NCI-H1092 treated with DMSO at 0.1 percent for 48 hours (cell line): ENCODE measurements at places on chromosomes 6 and 20.

DNA sequence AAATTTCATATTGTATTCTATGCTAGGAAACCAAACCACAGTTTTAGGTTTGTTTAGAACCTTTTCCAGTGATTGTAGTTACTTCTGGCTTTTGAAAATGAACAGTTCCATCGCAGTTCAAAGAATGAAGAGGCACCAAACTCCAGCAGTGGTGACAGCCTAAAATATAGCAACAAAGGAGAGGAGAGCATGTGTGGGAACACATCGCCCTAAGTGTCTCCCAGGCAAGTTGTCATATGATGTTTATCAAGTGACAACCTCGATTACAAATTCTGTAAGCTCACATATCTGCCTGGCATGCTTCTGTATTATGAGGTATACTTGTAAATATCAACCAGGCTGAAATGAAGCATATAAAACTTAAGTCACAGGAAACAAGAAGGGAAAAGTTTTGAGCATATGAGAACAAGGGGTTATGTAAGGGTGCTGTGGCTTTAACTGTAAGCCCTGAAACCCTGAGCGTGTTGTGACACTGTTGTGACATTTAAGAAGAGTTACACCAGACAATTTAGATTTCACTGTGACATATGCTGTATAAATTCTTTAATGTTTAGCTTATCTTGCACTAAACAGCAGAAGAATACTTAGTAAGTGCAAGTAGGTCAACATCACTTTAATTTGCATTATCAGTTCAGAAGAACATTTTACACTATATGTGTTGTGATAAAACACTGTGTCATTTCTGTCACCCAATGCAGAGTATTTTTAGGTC is 29.1 kb upstream of the FBXL4 start:
- DNase-seq, result no peak

- no peak for DNase-seq
Measured at GRCh38 chr6:13226071-13226470, 102.3 kb downstream of the TBC1D7 start.

GRCh38 chr20:22525069-22525820 is 59.1 kb downstream of the FOXA2 start:
- no peak for DNase-seq

GRCh38 chr6:85579581-85579980 is 14.1 kb downstream of the SNX14 start:
- no peak for DNase-seq

- DNase-seq, result no peak
Measured at GRCh38 chr6:109795994-109796555, 105.0 kb downstream of the FIG4 start.

GRCh38 chr6:106490030-106490429 is 129.5 kb downstream of the CRYBG1 start:
- DNase-seq, result no peak

DNA sequence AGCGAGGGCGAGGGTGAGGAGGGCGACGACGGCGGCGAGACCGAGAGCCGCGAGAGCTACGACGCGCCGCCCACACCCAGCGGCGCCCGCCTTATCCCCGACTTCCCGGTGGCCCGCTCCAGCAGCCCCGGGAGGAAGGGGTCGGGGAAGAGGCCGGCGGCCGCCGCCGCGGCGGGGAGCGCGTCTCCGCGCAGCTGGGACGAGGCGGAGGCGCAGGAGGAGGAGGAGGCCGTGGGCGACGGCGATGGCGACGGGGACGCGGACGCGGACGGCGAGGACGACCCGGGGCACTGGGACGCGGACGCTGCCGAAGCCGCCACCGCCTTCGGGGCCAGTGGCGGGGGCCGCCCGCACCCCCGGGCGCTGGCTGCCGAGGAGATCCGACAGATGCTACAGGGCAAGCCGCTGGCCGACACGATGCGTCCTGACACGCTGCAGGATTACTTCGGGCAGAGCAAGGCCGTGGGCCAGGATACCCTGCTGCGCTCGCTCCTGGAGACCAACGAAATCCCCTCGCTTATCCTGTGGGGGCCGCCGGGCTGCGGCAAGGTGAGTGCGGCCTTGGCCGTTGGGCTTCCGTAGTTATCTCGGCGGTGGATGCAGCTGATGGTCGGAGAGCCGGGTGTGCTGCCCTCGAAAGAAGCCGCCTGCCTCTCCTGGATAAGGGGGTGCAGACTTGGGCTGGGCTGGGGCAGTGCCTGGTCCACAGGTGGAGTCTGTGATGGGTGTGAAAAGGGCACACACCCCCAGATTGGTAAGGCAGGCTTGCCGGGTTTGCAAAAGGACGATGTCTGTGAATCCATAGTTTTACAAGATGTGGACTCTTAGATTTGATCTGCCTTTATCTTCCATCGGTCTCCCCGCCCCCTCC is 938 bp downstream of the WRNIP1 start:
- no peak for DNase-seq

DNA sequence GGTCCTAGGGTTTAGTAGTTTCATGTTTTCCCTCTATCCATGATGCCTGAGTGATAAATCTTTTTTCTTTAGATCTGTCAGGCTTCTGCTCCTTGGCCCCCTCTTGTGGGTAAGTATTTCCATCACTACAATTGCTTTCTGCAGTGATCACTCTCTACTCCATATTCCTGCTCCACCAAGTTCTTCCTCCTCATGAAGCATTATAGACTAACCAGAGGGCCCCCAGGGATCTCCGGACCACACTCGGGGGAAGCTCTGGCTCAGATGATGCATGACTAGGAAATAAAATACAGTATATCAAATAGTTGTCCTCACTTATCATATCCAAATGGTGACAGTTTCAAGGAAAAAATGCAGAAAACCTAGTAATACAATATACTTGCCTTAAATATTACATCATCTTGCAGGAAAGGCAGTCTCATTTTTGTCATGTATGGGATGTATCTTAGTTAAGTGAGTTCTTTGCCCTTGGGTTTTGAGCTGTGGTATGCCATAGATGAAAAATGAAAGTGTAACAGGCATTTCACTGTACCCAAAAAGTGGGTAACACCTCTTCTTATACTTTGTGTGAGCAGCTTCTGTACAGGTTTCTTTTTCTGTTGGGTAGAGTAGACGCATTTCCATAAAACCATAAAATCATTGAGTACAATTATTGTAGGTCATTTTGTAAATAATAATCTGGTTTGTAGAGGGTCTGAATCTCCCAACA is 200.9 kb upstream of the EYA4 start:
- DNase-seq, result no peak

- no peak for DNase-seq
Measured at GRCh38 chr6:84019141-84019841, 14.3 kb upstream of the MRAP2 start.

- no peak for DNase-seq
Measured at GRCh38 chr6:82095091-82095490, 152.5 kb downstream of the IBTK start.

DNA sequence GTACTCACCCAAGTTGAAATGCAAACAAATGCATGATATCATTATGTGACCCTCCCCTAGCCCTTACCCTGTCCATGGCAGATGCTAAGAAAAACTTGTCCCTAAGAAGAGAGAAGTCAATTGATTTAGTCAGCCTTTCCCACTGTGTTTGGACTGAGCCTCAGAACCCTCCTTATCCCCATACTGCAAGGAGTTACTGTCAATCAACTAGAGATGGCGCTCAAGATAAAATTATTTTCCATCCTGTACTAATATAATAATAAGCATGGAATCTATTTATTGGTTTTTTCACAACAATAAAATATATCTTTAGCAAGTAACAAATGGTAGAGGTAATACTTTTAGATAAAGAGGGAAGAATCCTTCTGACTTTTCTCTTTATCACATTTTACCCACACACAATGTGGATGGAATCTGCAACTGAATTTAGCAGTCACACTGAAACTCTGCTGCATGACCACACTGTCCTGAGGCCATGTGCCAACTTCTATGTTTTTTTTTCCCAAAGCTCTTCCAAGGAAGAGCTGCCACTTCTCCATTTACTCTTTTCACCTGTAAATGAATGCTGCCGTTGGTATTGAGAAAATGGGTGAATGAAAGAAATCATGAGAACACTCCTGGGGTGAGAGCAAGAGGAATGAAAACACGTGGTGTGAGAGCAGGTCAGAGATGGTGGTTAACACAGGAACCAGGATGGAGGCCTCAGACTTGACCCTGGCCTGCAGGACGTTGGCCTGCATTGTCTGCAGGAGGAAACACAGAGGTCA is 10.5 kb downstream of the NT5E start:
- DNase-seq, result no peak

DNA sequence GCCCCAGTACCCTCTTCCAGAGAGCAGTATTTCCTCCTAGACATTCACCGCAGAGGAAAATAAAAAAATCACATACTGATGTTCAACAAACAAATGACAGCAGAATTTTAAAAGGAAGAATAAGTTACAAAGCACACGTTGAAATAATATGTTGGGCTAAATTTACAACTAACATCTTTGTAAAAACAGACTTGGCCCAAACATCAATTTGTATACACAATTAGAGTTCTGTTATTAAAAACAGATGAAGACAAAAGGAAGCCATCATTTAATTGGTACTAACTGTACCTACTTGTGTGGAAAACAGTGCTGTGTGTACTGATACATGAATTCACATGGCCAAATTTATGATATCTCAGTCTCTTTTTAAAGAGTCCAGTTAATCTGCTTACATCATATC is 46.3 kb downstream of the KIF6 start:
- DNase-seq, result no peak

DNA sequence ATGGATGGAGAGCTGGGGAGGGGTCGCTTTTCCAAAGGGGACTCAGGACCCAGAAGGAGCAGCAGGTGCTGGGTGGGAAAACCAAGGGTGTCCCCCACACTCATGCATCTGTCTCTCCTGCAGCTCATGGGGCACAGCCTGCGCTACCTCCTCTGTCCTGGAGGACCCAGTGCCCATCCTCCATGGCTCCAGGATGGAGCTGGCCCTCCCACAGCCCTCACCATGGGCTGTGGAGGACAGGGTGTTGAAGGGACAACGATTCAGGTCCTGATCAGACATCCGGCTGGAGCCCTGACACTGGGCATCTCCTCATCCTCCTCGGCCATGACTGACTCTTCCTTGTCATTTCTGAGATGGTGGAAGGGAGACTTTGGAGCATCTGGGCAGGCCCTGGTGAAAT is 97.9 kb upstream of the SULF2 start:
- no peak for DNase-seq

- no peak for DNase-seq
Measured at GRCh38 chr20:10705801-10706459, 32.1 kb upstream of the JAG1 start.

- no peak for DNase-seq
Measured at GRCh38 chr6:93176070-93176469, 243.3 kb downstream of the EPHA7 start.

GRCh38 chr6:106360410-106360988 is at the start of gene CRYBG1:
TSS of gene CRYBG1 (plus strand) at chr6:106360717. CDS start at chr6:106360909, 192 bp downstream.
- DNase-seq, result peak; percentile 18

DNA sequence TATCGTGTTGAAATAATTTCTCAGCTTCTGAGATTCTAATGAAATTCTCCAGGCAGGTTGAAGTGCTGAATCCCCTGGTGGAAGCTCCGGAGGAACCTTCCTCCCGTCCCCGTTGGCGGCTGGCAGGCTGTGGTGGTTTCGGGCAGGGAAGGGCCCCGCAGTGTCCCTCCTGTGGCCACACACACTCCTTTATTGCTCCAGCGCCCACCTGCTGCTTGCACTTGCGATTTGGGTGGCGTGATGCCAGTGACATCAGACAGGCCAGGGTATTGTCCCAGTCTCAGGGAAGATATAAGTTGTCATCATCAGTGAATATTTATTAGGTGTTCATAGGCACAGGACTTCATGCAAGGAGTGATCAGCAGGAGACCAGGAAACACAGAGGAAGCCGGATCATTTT is 530.4 kb downstream of the QKI start:
- peak; percentile 36 for DNase-seq

- no peak for DNase-seq
Measured at GRCh38 chr20:21322083-21322710, 19.1 kb downstream of the XRN2 start.

- no peak for DNase-seq
Measured at GRCh38 chr6:16318538-16318937, 80.2 kb downstream of the GMPR start.

DNA sequence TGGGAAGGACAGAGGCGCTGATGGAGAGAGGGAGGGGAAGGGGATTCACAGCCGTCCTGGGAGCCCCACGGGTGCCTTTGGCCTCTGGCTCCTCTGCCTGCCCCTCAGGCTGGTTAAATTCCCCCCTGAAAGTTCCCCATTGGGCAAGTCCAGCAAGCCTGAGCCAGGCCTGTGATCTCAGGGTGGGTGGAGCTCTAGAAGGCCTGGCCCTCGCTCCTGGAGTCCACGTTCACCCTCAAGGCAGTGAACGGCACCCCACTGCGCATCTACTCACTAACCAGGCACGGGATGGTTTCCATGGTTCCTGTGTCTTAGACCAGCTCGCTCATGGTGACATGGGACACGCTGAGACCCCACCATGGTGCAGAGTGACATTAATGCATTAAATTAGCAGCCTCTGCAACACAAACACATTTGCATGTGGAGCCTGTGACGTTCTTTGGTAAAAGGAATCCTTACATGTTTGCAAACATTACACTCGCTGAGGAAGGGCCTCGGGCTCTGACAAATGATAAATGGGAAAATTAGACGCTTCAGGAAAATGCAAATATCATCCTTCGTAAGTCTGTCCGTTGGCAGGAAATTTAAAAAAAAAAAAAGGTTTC is 452.7 kb downstream of the PREX1 start:
- DNase-seq, result no peak
